Activated naive CD4-positive, alpha-beta T cell (primary cell): ENCODE measurements at places on chromosomes 5 and 9.

DNA sequence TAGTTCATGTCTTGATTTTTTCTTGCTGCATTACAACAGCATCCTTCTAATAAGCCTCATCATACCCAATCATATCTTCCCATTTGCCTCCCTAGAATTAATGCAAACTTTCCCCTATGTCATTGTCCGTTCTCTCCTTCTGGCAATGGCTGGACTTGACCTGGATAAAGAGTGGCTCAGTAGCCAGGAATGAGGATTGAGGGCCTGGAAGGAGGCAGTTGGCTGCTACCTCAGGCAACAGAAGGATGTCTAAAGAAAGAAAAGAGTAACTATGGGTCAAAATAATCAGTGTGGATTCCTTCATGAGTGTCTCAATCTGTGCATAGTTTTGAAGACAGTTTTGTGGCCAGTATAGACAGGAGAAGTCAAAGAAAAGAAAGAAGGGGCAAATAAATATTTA, 209.6 kb downstream of the TRPM3 start:
- no peak for DNase-seq

DNA sequence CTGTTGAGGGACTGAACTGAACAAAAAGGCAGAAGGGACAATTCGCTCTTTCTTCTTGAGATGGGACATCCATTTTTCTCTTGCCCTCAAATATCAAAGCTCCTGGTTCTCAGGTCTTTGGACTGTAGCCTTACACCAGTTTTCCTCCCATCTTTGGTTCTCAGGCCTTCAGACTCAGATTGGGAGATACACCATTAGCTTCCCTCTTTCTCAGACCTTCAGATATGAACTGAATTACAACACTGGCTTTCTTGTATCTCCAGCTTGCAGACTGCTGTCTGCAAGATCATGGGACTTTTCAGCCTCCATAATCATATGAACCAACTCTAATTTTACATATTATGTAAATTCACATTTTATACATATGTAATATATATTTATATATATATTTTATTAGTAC, 12.6 kb upstream of the CCNG1 start:
- no peak for DNase-seq

GRCh38 chr5:12073426-12073825, 169.2 kb upstream of the CTNND2 start:
- no peak for DNase-seq

- no peak for DNase-seq
These were observed 161.4 kb downstream of the GIN1 start for GRCh38 chr5:102958481-102959011.

GRCh38 chr9:100436571-100436970, 9.6 kb downstream of the MSANTD3 start:
- no peak for DNase-seq

- DNase-seq = no peak
These were observed 46.3 kb upstream of the CDH10 start for GRCh38 chr5:24691074-24691473.

GRCh38 chr9:71005456-71005855, 116.0 kb downstream of the TRPM3 start:
- DNase-seq = no peak

DNA sequence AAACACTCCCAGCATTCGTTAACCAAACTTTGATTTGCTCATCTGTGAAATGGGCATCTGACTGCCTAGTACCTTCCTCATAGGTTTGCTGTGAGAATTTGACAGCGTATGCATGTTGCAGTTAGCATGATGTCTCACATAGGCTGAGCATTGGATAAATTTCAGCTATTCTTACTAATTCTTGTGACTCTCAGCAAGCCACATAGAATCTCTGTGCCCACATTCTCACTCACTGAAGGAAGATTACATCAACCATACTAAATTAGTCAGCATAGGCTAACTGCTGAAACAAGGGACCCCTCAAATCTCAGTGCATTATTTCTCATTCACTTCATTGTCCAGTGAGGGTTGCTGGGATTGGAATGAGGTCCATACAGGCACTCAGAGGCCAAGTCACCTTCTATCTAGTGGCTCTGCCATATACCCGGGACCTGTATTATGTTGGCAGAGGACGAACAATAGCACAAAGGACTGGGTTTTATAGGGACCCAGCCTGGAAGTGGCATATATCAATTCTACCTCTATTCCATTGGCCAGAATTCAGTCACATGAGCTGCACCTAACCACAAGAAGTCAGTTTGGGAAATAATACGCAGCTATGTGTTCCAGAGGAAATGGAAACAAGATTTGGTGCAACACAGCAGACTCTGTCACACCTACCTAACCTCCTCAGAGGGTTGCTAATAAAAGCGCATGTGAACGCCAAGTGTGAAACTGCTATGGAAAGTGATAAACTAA, 4.2 kb upstream of the PTGER4 start:
- no peak for DNase-seq

- no peak for DNase-seq
These were observed 47.9 kb upstream of the SNAPC3 start for GRCh38 chr9:15374825-15375224.

GRCh38 chr5:112514111-112514510, 95.0 kb upstream of the EPB41L4A start:
- no peak for DNase-seq

- no peak for DNase-seq
These were observed 12.2 kb upstream of the ADGRD2 start for GRCh38 chr9:124438091-124438490.

DNA sequence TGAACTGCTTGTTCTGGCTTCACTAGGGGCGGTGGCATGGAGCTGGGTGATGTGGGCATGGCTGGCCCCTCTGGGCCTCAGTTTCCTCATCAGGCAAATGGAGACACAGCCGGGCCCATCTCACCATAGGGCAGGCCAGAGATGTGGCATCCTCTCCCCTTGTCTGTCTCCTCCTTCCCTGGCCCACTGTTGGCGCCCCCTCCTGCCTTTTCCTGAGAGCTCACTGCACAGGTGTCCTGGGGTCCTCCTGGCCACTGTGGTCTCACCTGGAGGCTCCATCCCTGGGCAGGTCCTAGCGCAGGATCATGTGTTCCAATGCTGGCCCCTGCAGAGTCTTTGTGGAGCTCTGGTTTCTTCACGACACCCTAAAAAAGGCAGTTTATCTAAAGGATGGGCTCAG, 53.5 kb downstream of the NEK6 start:
- no peak for DNase-seq

DNA sequence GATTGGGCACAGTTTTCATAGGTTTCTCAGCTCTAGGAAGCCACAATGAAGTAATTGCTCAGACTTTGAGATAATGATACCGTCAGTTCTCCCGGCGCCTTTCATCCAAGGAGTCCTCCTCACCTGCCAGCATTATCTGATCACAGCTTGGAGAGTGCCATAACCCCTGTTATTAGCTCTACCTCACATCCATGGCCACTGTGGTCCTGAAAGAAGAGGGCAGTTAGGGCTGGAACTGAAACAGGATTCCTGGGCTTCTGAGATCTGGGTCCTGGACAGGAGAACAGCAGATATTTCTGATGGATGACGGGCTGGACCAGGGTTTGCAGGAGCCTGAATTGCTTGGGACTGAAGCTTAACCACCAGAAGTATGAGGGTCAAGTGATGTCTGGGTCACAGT, 13.5 kb downstream of the RGS3 start:
- no peak for DNase-seq

DNA sequence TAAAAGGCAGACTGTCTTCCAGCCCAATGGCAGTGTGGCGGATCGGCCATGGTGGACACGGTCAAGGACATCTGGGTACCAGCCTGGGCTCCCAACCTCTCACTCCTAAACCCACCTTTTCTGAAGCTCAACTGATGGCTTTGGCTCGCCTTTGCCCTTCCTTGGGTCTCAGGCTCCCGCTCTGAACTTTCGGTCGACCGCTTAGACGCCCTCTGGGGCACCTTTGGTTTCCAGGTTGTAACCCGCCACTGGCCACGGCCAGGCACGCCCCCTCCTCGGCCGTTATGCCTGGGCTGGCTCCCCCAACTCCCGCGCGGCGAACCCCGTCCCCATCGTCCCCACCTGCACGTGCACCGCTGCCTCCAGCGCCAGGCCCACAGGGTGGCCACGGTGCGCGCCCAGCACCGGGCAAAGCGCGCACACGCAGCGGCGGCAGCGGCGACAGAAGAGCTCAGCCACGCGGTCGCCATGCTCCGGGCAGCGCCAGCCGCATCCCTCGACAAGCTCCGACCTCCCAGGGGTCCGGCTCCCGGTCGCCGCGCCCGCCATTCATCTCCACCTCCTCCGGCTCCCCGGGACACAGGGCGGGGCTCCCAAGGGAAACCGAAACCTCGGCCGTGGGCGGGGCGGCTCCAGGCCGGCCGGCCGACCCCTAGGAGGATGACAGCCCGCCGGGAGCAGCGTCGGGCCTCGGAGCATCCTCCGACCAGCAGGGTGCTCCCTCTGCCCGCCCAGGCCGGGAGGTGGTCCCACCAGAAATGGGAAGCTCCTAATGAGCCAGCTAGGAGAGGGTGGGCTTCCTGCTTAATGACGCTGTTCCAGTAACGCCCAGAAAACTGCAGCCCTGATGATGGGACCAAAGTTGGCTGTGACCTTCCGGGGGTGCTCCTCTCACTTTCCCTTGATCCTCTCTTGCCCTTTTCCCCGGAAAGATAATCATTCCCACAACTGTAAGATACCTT, at the start of gene TRIM14:
Gene TRIM14 (minus strand): TSS at position 583 of the 962 bp plus-strand sequence. CDS start 34 bp downstream, at position 549.
- peak; percentile 35 for DNase-seq

- no peak for DNase-seq
These were observed 286.8 kb downstream of the ARHGAP26 start for GRCh38 chr5:143056792-143057579.

DNA sequence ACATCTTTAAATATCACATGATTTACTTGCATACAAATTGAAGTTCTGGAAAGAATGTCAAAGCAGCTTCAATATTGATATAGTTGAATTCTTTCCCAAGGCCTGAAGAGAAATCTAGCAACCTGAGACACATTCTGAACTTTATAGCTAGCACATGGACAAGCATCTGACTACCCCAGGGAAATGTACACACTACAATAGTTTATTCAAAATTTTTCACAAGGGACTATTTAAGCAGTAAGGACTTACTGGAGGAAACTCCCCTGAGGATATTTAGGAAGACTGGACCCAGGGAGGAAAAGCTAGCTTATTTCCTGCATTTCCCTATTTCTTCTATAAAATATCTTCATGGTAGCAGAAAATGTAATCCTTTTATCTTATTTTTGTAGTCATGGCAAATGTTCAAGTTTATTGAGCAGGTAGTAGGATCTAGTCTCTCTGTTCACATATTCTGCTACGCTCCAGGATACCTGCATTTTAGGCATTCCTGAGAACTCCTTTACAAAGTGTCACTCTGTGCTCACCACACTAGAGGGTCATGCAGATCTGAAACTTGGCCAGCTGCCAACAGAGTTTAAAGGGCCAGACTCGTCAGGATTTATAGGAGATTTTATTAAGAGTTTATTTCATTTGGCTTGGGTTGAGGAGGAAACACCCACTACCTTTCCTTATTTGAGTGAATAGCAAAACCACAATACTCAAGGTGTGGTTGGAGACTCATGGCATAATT, 348.4 kb upstream of the FTMT start:
- DNase-seq = no peak

- DNase-seq = no peak
These were observed 55.1 kb downstream of the ANKH start for GRCh38 chr5:14816374-14816998.

DNA sequence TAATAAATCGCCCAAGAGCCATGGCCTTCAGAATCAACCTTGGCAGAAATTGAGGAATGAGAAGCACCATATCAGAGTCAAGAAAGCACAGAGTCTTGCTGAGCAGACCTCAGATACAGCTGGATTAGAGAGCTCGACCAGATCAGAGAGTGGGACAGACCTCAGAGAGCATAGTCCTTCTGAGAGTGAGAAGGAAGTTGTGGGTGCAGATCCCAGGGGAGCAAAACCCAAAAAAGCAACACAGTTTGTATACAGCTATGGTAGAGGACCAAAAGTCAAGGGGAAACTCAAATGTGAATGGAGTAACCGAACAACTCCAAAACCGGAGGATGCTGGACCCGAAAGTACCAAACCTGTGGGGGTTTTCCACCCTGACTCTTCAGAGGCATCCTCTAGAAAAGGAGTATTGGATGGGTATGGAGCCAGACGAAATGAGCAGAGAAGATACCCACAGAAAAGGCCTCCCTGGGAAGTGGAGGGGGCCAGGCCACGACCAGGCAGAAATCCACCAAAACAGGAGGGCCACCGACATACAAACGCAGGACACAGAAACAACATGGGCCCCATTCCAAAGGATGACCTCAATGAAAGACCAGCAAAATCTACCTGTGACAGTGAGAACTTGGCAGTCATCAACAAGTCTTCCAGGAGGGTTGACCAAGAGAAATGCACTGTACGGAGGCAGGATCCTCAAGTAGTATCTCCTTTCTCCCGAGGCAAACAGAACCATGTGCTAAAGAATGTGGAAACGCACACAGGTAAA, 4.5 kb downstream of the NFX1 start:
- no peak for DNase-seq

DNA sequence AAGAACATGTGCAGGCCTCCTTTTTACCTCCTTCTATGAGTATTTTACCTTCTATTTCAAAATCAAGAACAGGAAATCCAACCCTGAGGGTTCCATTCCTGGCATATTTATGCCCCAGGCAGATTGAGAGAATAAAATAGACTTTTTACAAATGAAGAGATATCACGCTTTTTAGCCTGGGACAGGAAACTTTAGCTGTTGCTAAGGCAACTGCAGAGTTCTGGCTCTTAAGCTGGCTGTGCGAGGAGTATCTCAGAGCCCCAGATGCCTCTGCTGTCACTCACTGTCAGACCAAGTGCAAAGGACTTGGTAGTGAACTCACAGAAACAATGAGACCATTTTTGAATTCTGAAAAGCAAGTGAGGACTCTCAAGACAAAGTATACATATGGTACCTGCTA, 69.5 kb upstream of the HSPB3 start:
- DNase-seq = no peak

- DNase-seq = peak; percentile 45
These were observed 1.9 kb upstream of the CRB2 start for GRCh38 chr9:123353984-123354591.

DNA sequence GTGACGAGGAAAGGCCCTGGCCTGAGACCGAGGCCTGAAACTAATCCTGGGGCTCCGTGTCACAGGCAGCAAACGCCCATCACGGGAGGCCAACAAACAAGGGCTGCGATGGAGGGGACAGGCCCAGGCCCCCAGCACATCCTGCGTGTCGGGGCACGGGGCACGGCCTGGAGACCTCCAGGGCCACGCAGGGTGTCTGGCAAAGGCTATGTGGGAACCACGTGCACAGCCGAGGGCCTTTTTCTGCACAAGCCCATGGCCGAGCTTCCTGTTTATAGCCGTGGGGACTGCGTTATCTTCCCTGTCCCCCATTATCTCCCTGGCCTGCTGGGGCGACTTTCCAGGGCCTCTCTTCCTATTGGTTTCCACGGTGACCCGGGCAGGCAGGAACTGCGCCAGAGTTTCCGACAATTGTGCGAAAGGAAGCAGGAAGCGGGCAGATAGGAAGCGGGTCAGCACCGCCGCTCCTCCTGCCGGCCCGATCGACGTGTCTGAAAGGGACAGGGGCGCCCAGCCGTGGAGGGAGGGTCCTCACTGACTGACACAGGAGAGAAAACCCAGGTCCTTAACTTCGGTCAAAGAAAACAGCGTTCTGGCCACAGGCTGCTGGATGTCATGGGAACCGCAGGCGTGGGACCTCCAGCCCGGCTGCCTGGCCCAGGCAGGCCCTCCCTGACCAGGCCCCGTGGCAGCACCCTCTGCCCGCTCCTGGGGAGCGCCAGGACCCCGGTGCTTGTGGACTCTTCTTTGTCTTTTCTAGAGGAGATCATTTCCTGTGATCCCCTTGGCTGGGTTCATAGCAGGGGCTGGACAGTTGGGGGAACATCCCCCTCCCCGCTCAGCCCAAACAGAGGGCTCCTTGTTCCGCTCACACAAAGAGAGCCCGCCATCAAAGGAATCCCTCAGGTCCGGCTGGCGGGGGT, 29.1 kb upstream of the SEC16A start:
- no peak for DNase-seq

GRCh38 chr9:136531904-136532798, 13.7 kb downstream of the NOTCH1 start:
- no peak for DNase-seq
